ENCODE measurements at places on chromosomes 3 and 15. TPM values are rescaled to one million over a fixed set of nuclear protein-coding genes. Genes with fewer than 3 reads are reported as not detected.

Gene C3orf85
- not detected for total RNA-seq

Gene ZIC1
- not detected for total RNA-seq

Gene POC1A
- total RNA-seq, result 4.7 TPM

Gene CNTN3
- 2.0 TPM for total RNA-seq

Gene WNT7A
- total RNA-seq, result 17.1 TPM

Gene PGBD4
- 0.96 TPM for total RNA-seq

Gene TYRO3
- total RNA-seq, result 5.2 TPM

Gene TEX55
- not detected for total RNA-seq

Gene C3orf49
- not detected for total RNA-seq

Gene RTP3
- total RNA-seq, result not detected

Gene GOLGA6A
- total RNA-seq, result not detected

Gene ACTRT3
- total RNA-seq, result 3.8 TPM

Gene LRTM1
- total RNA-seq, result not detected

Gene GOLGA6L7
- not detected for total RNA-seq

Gene ERC2
- total RNA-seq, result 17.0 TPM

Gene PSTPIP1
- total RNA-seq, result 0.89 TPM

Gene C15orf39
- total RNA-seq, result 26.8 TPM

Gene CDHR4
- total RNA-seq, result not detected

Gene FEZF2
- not detected for total RNA-seq

Gene SEMA3G
- total RNA-seq, result 0.21 TPM

Gene CCDC39
- total RNA-seq, result 0.07 TPM

Gene BRK1
- 117 TPM for total RNA-seq

Gene RPUSD2
- total RNA-seq, result 17.6 TPM

Gene ALPK3
- 54.5 TPM for total RNA-seq

Gene PLA2G4D
- total RNA-seq, result not detected
